Hair follicle dermal papilla cell (primary cell): ENCODE measurements at places on chromosomes 7 and 10. TPM values are rescaled to one million over a fixed set of nuclear protein-coding genes. Genes with fewer than 3 reads are reported as not detected.

The PLXDC2 gene
- total RNA-seq: 3.0 and 6.7 TPM in 2 replicates

The LRRN3 gene
- total RNA-seq: 1.7 and 1.8 TPM in 2 replicates

The ITPRID1 gene
- total RNA-seq: not detected in 2 replicates

The LIPA gene
- total RNA-seq: 94.3 and 121 TPM in 2 replicates

The LEP gene
- total RNA-seq: 3.1 and 4.1 TPM in 2 replicates

The VPS37D gene
- 3.6 and 6.2 TPM in 2 replicates for total RNA-seq
